Sciatic nerve (tissue), 2 donors: ENCODE measurements at places on chromosomes 3 and 15. TPM values are rescaled to one million over a fixed set of nuclear protein-coding genes. Genes with fewer than 3 reads are reported as not detected.

DNA sequence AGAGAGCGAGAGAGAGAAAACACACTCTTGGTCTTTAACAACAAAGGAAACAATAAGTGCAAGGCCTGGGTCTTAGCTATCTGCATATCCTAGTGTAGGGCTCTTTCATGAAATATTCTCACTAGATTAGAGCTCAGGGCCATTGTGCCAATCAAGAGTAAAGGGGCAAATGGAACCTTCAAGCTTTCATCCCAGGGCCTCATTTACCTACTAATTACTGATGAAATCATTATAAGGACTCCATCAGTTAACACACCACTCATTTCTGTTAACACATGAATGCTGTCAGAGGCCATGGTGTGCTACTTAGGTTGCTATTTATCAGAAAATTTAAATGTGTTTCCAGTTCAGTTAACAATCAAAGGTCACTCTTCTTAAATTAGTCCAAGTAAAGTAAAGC, 597.8 kb downstream of the ROBO1 start:
- no peak for DNase-seq

DNA sequence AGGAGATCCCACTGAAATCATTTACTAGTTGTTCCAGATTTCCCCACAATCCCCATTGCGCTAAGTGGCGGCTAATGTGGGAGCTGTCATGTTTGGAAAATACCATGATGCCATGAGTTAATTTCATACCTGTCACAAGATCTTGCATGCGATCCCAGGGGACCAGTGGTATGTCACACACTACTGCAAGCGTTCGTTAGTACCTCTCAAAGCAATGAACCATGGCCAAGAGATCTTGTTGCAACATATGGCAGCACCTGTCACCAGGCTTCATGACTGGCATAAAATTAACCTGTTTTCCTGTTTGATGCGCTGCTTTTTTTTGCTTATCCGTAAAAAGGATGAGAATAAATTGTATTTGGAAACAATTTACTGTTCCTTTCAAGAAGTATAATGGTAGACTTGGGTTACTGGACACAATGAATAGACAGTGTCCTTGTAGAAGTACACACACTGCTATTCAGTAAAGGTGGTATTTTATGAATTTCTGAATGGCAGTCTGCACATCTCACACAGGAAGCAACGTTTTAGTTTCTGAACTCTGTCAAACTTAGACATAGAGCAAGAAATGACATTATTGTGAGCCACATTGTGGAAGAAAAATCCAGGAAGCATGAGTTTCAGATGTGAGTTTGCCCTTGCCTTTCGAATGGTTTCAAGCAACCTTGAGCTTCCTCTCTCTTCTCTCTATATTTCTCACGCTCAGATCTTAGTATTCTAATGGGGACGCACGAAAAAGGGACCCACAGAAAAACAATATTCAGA, 81.9 kb downstream of the CHL1 start:
- DNase-seq: no peak

DNA sequence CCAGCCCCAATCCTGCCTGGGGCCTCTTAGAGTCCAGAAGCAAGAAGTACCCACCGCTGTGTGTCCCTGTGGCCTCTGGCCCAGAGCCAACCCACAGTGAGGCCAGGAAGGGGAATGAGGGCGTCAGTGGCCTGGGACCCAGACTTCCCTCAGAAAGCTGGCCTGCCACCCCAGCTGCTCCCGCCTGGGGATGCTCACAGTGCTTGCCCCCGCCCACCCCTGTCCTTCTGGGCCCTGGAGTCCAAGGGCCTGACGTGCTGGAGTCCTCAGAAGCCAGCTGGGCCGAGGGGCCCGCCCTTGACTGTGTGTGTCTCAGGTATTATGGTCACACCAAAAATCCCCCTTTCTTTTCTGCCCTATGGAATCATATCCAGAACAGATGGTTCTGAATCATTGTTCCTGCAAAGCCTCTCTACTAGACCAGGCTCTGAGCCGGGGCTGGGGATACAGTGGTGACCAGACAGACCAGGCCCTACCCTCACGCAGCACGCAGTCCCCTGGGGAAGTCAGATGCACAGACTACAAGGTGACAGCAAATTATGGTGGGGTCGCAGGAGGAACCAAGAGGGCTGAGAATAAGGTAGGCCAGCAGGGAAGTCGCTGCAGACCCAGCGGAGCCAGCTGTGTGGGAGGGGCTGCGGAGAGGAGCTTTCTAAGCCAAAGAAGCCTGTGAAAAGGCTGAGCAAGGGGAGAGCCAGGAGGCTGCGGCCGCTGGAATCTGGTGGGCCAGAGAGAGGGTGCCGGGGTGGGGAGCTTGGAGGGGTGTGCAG, 99.1 kb downstream of the VGLL4 start:
- peak; percentile 69 for DNase-seq

DNA sequence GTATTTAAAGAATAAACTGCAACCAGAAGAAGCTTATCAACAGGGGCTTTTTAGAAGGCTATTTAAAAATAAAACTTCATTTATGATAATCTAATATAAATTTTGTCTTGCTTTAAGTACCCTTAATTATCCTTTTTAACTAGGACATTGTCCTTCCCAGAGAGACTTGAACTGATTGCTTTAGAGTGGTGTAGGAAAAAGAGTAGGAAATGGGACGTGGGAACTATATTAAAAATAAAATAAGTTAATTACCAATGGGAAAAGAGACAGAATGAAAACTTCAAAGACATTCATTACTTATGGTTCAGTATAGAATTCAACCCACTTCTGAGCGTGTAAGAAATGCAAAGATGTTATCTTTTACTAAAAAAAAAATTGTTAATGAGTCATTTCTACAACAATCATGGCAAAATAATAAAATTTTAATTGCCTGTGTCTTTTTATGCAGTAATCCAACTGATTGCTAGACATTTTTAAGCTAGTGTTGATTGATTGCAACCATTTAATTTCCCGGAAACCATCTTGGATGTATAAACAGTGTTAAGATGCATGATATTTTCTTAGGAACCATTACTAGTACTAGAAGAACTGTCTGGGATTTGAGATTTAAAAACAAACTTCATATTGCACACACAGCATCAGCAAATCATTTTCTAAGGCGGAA, 298.8 kb upstream of the UMPS start:
- no peak for DNase-seq

DNA sequence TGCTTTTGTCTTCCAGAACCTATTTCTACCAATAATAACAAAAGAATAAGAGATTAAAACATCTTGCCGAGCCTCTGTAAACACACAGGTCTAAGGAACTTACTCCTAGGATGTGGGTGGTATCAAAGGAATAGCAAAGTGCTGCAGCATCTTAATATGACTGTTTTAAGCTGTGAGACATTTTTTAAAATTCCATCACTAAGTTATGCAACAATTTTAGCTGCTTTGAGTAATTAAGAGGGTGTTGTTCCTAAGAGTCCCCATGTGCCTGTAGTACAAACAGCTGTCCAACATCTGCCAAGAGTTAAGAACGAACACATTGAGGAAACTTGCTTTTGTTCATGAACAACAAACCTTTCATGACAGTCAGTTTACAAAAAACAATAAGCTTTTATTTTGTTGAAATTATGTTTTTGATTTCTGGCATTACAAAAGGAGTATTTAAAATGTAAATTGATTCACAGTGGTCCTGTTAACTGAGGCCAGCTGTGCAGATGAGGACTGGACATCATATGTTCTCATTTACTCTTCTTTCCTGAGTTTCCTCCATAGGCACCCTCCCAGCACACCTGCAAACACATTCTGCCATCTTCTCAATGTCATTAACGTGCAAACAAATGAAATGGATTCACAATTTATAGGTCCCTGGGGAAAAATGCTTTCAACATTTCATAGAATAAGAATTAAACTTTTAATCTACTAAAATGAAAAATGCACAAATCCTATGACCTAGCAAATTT, 337.3 kb upstream of the ARHGEF26 start:
- DNase-seq: no peak

DNA sequence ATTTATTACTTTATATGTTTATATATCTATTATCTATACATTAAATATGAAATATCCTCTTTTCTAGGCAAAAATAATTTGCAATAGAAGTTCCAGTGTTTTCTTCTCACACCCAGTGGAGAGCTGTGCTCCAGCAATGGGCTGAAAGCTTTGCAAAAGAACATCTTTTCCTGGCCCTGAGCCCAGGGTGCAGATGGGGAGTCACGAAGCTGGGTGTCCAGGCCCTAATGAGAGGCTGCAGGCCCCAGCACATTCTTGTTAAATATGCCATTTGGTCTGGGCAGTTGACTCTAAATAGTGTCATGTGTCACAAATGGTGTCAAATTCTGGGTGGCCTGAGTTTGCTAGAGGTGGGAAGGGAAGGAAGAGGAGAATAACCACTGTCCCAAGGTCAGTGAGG, 5.7 kb downstream of the NTRK3 start:
- DNase-seq: no peak

GRCh38 chr3:136093771-136094170, 102.4 kb downstream of the MSL2 start:
- no peak for DNase-seq

- DNase-seq: no peak
These were observed 985.9 kb downstream of the DIPK2A start for GRCh38 chr3:144957398-144958101.

- DNase-seq: no peak
These were observed 7.8 kb upstream of the ISLR2 start for GRCh38 chr15:74122403-74123130.

- DNase-seq: no peak
These were observed 68.0 kb downstream of the MRPL46 start for GRCh38 chr15:88399021-88399685.

- DNase-seq: no peak
These were observed 1.1 kb downstream of the HEG1 start for GRCh38 chr3:125054449-125055329.

DNA sequence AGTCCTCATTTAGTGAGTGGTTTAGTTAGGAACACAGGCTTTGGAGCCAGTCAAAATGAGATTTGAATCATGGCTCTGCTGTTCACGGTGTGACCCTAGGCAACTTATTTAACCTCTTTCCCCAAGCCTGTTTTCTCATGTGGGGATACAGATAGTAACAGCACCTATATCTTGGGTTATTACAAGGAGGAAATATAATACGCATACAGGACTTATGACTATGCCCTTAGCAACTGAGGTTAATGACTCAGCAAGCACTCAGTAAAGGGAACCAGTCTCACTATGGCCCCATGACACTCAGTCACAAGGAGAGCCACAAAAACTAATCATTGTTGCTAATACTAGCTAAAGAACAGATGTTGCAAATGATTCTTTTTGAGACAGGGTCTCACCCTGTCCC, 45.9 kb downstream of the SUMF1 start:
- no peak for DNase-seq

The ISLR gene
- 120 TPM for total RNA-seq

The GPR15 gene
- 0.36 TPM for total RNA-seq

The STRIT1 gene
- not detected for total RNA-seq

The SENP5 gene
- 50.3 TPM for total RNA-seq

The ZNF385D gene
- total RNA-seq: 32.3 TPM
